ENCODE measurements at places on chromosomes 13 and 19.

DNA sequence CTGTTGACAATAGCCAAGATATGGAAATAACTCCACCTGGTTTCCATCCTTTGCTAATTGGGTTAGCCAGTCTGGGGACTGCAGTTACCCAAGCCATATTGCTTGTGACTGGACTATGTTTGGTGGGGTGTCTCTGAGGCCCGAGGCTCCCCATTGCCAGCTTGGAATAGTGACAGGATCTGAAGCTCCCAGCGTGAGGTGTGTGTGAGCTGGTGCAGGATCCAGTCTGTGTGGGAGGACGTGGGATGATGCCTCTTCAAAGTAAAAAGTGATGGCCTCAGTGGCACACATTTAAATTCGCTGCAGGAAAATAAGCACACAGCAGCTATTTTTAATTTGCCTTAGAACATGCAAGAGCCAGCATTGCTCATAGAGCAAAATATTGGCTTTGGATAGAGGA lies 75.0 kb downstream of the TEX26 start:
- DNase-seq: no peak

GRCh38 chr19:30675086-30675485 lies 302.9 kb downstream of the ZNF536 start:
- DNase-seq: no peak

GRCh38 chr13:74645586-74645985 lies 511.4 kb upstream of the KLF12 start:
- no peak for DNase-seq

DNA sequence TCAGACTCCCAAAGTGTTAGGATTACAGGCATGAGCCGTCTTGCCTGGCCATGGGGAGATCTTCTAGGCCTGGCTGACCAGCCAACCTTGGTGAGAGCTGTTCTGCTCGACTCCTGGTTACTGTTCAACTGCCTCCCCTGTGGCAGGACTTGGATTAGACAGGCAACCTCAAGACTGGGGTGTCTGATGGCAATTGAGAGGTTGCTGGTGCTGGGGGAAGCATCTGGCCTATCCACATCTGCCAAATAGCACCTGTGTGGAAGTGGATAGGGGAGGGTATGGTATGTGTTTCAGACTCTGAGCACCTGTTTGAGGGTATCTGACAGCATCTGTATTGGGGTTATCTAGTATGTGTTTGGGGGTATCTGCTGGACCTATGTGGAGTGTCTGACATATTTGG lies 44.7 kb downstream of the ARHGEF18 start:
- DNase-seq: no peak

DNA sequence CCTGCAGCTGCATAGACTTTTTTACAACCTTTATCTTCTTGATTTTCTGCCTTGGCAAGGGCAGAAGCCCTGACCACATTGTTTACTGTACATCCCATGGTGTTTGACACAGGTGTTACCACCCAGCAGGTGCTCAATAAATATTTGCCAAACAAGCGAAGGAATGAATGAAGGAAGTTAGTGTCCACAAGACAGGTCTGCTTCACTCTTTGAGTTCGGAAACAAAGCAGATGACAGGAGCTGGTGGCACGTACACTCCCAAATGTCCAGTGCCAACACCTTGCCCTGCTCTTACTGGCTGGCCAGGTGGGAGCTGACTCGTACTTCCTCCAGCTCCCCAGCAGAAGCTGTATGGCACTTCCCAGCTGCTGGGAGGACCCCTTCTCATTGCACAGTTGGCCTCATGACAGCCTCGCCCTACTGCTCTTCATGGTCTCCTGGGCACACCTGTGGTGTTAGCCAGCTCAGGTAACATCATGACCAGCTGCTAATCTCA lies 22.0 kb upstream of the MUC16 start:
- DNase-seq: no peak

- DNase-seq: no peak
Measured at GRCh38 chr13:40141859-40142555, 486.5 kb downstream of the COG6 start.

GRCh38 chr19:57083711-57084110 lies 36.1 kb upstream of the USP29 start:
- DNase-seq: no peak

DNA sequence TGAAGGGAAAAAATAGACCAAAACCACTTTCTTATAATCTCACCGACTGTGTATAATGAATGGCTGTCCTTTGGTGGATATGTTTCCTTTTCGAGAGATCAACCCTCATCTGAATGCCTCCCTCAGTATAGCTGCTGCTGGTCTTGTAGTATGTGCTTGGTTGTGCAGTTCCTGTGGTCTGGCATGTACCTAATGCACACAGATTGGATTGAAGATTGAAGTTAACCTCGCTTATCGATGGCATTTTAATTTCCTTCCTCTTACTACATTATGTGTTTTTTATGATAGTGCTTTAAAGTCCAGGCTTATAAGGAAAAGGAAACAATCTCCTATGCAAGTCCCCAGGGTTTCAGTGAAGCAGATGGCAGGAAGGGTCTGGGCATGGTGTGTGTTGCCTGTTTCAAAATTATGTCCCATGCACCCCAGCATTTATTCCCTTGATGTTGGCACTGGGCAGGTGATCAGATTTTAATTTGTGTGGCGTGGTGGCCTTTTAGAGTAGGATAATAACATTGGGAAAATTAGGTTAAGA lies 334.1 kb downstream of the SHISA2 start:
- no peak for DNase-seq

- no peak for DNase-seq
Measured at GRCh38 chr19:16014923-16015804, 61.1 kb upstream of the TPM4 start.
